ENCODE measurements at places on chromosomes 13 and 19.

DNA sequence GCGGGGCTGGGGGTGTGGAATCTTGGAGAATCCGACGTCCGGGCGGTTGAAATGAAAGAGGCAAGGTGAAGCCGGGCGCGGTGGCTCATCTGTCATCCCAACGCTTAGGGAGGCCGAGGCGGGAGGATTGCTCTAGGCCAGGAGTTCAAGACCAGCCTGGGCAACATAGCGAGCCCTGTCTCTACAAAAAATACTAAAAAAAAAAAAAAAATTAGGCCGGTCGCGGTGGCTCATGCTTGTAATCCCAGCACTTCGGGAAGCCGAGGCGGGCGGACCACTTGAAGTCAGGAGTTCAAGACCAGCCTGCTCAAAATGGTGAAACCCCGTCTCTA, 225 bp upstream of the GARIN5A start:
- no peaks in the 10 kb centered on the region for H3K4me1 ChIP-seq
- no peak for DNase-seq
- no peaks in the 10 kb centered on the region for H3K27me3 ChIP-seq

- H3K36me3 ChIP-seq: peaks cover 71% of the 10 kb centered on the region
- H3K27ac ChIP-seq: peak overlapping the region; percentile 59
- H3K4me3 ChIP-seq: no peak overlapping the region
- H3K4me1 ChIP-seq: peaks cover 68% of the 10 kb centered on the region
- DNase-seq: peak; percentile 97
These were observed 11.0 kb downstream of the TSHZ3 start for GRCh38 chr19:31338069-31338776.

GRCh38 chr13:76937281-76937820, 11.0 kb upstream of the ACOD1 start:
- DNase-seq: peak; percentile 37
- no peak overlapping the region for H3K4me3 ChIP-seq
- peaks cover 5% of the 10 kb centered on the region for H3K4me1 ChIP-seq
- no peaks in the 10 kb centered on the region for H3K36me3 ChIP-seq
- no peaks in the 10 kb centered on the region for H3K27me3 ChIP-seq

DNA sequence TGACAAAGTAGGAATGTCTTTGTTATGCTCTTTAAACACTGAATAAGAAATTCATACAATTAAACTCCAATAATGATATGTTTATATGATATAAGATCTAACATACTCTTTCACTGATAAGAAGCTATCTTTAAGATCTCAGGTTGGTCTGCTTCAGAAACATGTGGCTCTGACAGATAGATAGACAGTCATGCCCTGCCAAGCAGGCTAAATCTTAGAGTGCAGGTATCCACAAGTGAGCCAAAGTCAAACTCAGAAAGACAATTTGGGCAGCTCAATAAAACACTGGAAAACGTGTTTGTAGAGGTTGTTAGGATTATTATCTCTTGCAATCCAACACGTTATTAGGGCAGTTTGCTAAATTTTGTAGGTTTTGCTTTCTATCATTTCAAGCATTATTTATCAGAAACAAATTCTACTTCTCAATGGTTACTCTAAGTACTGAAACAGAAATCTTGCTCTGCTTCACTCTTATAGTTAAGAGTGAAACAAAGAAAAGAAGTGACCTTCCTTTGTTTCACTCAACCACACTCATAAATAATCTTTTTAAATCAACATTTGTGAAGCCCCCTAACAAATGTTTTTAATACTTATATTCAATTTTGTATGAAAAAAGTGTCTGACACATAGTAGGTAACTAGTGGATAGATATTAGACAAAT, 1255.6 kb downstream of the DIAPH3 start:
- H3K4me1 ChIP-seq: no peaks in the 10 kb centered on the region
- H3K4me3 ChIP-seq: no peak overlapping the region
- no peak for DNase-seq

DNA sequence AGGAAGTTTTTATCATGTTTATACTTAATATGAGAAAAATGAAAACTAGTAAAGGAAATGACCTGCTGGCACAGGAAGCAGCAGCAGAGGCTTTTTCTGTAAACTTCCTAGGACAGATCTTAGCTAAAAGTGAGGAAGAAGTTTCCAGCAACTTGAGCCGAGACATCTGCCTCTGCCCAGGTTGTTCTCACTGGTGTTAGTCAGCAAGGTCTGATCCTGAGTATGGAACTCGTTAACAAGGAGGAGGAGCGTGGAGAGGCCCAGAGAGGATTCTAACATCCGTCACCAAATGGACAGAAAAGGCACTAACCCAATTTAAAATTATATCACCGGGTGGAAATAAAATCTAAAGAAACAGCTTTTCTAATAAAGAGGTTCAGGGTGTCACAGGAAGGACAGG, 43.6 kb downstream of the PHF11 start:
- H3K36me3 ChIP-seq: peaks cover 16% of the 10 kb centered on the region
- DNase-seq: no peak
- H3K27ac ChIP-seq: no peak overlapping the region
- H3K4me1 ChIP-seq: no peaks in the 10 kb centered on the region
- H3K27me3 ChIP-seq: no peaks in the 10 kb centered on the region

DNA sequence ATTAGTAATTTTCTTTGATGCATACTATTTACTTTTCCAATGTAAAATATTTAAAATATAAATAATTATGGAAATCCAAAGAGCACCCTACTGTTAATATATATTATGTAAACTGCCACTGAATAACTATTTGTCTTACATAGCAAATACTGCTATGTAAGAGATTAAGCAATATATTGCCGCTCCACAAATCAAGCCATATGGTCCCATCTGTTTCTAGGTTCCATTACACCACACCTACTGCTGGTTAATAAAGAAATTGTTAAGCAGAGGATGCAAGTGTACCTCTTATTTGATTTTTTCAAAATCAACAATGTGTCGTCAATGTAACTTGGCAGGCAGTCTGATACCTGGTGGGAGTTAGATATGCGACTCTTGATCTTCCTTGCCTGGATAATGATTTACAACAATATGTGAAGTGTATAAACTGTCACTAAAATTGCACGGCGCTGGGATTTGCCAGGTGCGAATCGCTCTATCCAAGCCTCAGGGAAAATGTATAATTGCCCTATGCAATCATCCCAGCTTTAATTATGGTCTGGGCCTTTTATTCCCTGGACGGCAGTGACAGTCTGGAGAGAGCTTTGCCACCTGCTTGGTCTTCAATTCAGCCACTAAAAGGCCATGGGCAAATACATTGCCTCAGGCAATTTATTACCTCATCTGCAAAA, 16.0 kb downstream of the SMAD9 start:
- no peaks in the 10 kb centered on the region for H3K27me3 ChIP-seq
- peak; percentile 68 for DNase-seq
- peaks cover 3% of the 10 kb centered on the region for H3K36me3 ChIP-seq
- H3K27ac ChIP-seq: no peak overlapping the region

DNA sequence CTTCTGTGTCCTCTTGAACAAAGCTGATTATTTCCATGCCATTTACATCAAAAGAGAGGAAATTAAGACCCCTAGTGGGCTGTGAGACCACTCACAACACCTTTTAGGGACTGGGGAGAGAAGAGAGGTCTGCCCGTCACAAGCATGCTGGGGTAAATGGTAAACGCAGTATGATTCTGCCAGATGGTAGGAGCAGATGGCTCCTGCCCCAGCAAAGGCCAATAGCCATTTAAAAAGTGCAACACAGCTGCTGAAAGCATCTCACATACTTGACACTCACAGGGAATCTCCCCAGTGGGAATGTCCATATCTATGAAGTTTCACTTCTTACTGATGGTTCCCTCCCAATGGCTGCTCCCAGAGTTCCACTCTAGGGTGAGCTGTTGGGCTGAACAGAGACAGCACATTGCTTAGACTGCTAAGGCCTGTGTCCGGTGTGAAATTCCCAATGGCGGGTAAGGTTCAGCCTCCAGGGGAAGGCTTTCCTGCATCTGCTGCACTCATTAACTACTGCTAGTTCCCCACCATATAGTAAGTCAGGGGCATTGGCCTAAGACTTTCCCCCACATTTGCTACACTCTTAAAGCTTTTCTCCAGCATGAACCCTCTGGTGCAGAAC, 7.4 kb downstream of the ZNF671 start:
- no peak overlapping the region for H3K4me3 ChIP-seq
- H3K36me3 ChIP-seq: peaks cover 46% of the 10 kb centered on the region
- no peaks in the 10 kb centered on the region for H3K27me3 ChIP-seq
- H3K27ac ChIP-seq: no peak overlapping the region
- DNase-seq: no peak

- no peak for DNase-seq
- no peaks in the 10 kb centered on the region for H3K36me3 ChIP-seq
- H3K4me3 ChIP-seq: no peak overlapping the region
- H3K4me1 ChIP-seq: no peaks in the 10 kb centered on the region
- H3K27me3 ChIP-seq: peaks cover 17% of the 10 kb centered on the region
These were observed 26.1 kb upstream of the CYP2A7 start for GRCh38 chr19:40907968-40908735.

GRCh38 chr19:47878906-47879305, 7.2 kb downstream of the SULT2A1 start:
- no peak overlapping the region for H3K27ac ChIP-seq
- no peaks in the 10 kb centered on the region for H3K4me1 ChIP-seq
- DNase-seq: no peak
- no peaks in the 10 kb centered on the region for H3K27me3 ChIP-seq
- no peaks in the 10 kb centered on the region for H3K36me3 ChIP-seq

DNA sequence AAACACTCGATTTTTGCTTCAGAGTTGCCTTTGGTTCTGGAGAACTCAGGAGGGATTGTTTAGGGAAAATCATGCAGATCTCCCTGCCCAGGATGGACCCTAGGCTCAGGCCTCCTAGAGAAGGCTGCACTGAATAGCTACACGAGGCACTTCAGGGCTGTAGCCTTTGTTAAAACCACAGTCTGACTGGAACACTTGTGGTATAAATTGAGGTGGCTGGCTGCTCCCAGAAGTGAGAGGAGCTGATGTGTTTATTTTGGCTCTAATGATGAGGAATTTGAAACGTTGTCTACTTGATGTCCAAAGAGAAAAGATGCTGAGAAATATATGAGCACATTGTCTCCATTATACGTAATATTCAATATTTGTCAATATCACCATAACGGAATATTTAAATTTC, 762.1 kb upstream of the ARGLU1 start:
- no peaks in the 10 kb centered on the region for H3K4me1 ChIP-seq
- H3K27ac ChIP-seq: no peak overlapping the region
- no peak overlapping the region for H3K4me3 ChIP-seq
- H3K36me3 ChIP-seq: no peaks in the 10 kb centered on the region
- DNase-seq: no peak

- DNase-seq: peak; percentile 6
- H3K4me3 ChIP-seq: no peak overlapping the region
- no peaks in the 10 kb centered on the region for H3K36me3 ChIP-seq
- H3K27me3 ChIP-seq: no peaks in the 10 kb centered on the region
- H3K4me1 ChIP-seq: no peaks in the 10 kb centered on the region
These were observed 207.9 kb downstream of the TM9SF2 start for GRCh38 chr13:99709134-99709533.

GRCh38 chr19:17325881-17326594, 8.6 kb downstream of the ANO8 start:
- H3K27me3 ChIP-seq: no peaks in the 10 kb centered on the region
- H3K36me3 ChIP-seq: peaks cover 4% of the 10 kb centered on the region
- DNase-seq: no peak
- H3K27ac ChIP-seq: no peak overlapping the region

Measured in SJCRH30 (cell line).